Spleen (tissue), 13 donors: ENCODE measurements at places on chromosomes 13 and 19.

DNA sequence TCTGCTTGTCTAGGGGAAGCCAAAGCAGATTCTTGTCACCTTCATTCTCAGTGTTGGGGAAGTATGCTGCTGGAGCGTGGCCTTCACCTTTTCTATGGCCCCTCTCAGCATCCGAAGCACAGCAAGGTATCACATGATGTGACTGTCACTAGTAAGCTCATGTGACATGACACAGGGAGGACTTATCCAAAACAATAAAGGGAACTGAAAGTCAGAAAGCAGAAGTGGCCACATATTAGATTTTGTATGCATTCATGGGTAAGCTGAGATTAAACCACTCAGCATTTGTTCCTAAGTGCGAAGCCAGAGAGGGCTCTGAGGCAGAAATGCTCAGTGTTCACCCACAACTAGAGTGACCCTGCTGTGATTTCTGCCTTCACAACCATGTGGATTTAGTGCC lies 72.8 kb upstream of the PCDH8 start:
- DNase-seq: no peak

GRCh38 chr13:98548230-98548629 lies 28.7 kb downstream of the STK24 start:
- DNase-seq: no peak

DNA sequence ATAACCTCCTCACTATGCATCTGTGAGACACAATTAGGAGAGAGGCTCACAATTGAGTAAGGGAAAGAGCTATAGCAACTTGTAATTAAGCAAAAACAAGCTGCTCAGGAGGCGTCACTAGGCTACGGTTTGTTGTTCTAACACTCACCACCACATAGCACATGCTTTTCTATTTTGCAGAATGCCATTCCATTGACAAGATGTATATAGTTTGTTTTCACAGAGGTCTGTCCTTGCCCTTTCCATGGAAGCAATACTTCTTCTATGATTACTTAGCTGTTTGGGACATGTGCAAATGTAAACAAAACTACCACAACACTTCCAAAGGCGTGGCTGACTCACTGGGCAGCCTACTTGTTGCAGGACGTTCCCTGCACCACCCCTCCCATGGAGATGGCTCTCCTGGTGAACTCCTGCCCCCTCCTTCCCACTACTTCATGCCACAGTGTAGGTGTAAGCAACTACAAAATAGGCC lies 33.9 kb upstream of the FAM216B start:
- no peak for DNase-seq

DNA sequence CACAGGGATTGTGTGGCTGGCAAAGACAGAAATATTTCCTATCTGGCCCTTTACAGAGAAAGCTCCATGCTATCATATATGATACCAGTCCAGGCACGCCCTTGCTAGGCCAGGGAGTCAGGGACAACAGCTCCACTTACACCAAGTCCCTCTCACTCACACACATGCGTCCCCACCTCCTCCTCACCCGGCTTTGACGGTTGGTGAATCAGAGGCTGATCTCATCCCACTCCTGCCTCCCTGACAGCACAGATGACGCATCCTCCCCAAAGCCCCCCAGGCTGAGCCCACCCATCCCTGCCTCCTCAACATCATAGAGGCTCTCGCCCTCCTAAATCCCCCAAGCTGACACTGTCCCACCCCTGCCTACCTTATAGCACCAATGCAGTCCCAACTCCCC lies 62.7 kb downstream of the F2RL3 start:
- no peak for DNase-seq

GRCh38 chr19:33678796-33679585 lies 57.2 kb downstream of the CHST8 start:
- DNase-seq: peak; percentile 29

DNA sequence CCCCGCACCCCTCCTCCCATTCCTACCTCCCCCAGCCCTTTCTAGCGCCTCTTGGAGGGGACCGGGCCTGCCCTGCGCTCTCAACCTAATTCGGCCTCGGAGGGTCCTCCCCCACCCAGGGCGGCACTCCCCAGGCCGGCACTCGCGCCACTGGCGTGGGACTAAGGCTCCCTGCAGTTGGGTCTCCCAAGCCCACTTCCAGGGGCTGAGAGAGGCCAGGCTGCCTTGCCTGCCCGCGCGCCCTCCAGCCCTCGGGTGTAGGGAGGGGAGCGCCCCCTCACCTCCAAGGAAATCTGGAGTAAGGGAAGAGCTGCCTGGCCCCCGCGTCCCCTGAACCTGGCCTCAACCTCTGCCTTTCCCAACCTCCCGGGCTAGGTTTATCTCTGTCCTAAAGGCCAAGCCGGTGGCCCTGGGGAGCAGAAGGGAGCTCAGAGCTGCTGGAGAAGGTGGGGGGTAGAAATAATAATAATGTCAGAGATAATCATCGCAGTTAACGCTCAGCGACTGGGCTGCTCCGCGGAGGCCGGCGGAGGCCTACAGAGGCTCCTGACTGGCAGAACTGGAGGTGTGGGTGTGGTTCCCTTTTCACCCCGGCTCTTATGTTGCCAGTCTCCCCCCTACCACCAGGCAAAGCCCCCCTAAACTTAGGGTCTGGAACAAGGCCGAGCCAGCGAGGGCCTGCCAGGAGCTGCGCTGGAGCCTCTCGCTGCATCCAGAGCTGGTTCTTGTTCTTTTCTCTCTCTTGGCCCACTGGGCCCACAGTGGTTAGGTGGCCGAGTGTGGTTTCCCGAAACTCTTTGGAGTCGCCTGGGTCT lies 9.6 kb downstream of the ZIC2 start:
- DNase-seq: no peak

GRCh38 chr19:7216373-7216902 lies 77.8 kb downstream of the INSR start:
- DNase-seq: no peak

GRCh38 chr13:89891416-89891815 lies 1456.1 kb upstream of the MIR17HG start:
- no peak for DNase-seq

- DNase-seq: no peak
These were observed 12.7 kb downstream of the SUGT1 start for GRCh38 chr13:52665325-52665724.

- DNase-seq: no peak
These were observed 42.4 kb upstream of the USE1 start for GRCh38 chr19:17172624-17173345.

DNA sequence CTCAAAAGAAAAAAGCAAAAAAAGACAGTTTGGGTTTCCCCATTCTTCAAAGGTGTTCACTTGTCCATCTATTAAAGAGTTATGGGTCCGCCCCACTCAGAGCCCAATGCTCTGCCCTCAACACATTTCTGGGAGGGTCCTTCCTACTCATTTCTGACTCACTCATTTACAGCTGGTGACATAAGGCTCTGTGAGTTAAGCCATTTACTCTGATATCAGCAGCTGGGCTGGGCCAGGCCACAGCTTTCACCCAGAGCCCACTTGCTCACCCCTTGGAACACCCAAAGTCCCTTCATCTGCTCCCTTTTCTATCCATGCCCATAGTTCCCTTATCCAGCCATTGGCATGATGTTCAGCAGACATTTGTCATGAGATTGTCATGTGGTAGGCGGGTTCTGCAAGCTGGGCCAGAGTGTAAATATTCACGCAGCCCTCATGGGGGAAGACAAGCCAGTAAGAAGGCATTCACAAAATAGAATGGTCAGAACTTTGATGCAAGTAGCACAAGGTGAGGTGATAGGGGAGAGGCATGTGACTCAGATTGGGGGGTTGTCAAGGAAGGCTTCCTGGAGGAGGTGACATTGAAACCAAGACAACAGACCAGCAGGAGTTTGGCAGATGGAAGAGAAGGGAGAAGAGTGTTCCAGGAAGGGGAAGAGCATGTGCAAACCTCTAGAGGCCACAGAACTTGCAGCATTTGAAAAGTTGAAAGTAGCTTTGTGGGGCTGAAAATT lies 5.9 kb downstream of the MAST1 start:
- no peak for DNase-seq

- no peak for DNase-seq
These were observed 13.8 kb downstream of the BIVM start for GRCh38 chr13:102812611-102813287.

GRCh38 chr19:32197896-32198882 lies 147.2 kb upstream of the ZNF507 start:
- peak; percentile 36 for DNase-seq

DNA sequence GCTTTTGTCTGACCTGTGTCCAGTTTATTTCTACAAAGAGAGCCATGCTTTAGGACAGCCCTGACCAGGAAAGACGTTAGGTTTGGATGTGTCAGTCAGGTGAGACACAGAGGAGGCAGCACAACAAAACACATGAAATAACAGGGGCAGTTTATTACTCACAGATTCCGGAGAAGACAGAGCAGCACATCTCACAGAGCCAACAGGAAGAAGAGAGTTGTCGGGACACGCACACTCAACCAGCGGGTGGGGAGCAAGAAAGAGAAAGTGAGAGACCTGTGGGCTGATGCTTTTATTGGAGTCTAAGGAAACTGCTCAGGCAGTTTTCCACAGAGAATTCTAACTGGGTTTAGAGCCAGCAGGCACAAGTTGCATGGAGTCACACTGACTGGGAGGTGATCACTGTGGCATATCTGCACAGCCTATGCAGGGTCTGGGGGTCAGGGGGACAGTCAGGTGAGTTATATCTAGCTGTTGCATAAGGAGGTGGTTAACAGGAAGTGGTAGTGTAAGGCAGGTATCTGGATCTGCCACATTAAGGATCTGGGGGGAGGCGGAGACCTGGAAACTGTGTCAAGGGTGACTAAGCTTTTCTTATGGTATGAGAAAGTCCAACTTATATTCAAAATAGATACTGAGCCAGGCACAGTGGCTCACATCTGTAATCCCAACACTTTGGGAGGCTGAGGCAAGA lies 24.1 kb upstream of the CEACAM20 start:
- no peak for DNase-seq

- no peak for DNase-seq
These were observed 100.4 kb downstream of the RFC3 start for GRCh38 chr13:33918199-33918932.

GRCh38 chr13:24679686-24680085 lies 522 bp upstream of the ATP12A start:
- DNase-seq: no peak

GRCh38 chr19:41500443-41500842 lies 57.5 kb downstream of the ERICH4 start:
- no peak for DNase-seq

DNA sequence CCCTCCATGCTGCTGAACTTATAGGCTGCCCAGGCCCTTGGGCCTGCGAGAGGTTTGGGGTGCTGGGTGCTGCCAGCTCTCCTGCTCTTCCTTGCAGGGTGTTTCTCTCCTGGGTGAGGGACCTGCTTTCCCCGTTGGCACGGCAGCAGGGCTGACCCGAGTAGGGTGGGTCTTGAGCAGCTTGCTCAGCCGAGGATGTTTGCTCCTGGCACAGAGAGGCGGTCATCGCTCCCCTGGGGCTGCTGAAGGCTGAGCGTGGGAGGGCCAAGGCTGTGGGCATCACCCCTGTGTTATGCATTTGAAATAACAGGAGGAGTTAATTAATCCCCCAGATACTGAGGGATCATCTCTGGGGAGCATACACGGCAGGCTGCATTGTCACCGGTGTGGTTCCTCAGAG lies 5.3 kb downstream of the KCTD15 start:
- no peak for DNase-seq

DNA sequence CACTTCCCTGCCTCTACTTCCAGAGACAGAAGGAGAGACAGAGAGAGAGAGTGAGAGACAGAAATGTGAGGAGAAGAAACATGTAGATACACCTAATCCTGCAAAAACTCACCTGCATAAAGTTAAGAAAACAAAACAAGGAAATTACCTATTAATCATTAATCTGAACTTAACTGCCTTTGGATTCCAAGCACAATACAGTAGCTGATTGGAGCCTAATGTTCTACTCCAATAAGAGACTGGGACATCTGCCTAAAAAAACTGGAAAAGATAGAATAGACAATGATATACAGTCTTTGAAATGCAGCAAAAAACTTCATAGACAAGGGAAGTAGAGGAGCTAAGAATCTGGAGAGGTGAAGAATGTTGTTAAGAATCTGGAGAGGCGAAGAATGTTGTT lies 910.2 kb upstream of the SLC10A2 start:
- DNase-seq: no peak

DNA sequence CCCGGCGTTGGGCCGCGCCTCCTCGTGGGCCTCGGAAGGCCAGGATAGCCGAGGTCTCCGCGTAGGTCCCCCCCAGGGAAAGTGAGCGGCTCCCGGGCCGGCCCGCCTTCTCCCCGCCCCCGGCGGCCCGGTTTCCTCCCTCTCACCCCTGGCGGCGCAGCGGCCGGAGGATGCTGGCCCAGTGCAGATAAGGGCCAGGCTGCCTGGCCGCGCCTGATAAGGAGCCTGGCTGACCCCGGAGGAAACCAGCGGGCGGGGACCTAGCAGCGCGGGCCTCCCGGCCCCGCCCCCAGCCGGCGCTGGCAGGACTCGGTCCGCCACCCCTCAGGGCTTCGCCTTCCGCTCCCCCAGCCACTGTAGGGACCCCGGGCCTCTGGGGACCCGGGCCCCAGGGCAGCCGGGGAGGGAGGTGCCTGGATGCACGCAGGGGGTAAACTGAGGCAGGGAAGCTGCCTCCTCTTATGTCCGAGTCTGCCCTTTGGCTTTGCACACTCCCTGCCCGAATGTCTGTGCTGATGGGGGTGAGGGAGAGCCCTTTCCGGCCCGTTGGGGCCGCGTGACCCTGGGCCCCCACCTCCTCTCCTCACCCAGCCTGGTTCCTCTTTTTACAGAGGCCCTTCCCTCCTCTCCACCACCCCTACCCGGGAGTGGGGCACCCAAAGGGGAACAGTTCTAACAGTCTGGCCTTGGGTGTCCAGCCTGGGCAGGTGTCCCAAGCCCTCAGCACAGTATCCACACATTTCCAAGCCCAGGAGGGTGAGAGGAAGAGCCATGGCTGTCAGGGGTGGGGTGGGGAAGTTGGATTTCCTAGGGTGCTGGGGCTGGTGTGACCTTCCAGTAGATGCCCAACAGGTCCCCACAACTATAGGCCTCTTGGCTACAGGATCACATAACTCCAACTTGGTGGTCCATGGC lies at the start of gene LYL1:
Gene LYL1, minus strand, starts transcription at position 193 of the 915 bp plus-strand sequence. CDS start 1,687 bp downstream, outside the sequence.
- peak; percentile 97 for DNase-seq

DNA sequence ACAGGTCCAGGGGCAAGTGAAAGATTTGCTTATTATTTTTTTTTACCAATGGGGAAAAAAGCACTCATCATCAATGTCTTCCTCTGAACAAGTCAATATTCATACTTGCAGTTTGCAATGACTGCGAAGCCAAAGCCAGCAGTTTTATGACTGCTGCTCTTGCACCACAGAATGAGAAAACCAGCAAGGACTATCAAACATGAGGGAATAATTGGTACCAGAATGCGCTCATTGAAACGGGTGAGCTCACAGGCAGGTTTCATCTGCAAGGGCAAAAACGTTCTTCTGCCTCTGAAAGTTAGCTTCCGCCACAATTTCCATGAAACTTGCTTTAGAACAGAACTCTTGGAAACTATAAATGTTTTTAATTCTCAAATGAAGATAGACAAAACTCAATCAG lies 5.5 kb downstream of the DLEU7 start:
- no peak for DNase-seq
